NCI-H146 (cell line): ENCODE measurements at places on chromosomes 5 and 9.
A peak's percentile ranks its signal among the peaks of the same experiment; 100 is the strongest.

GRCh38 chr5:138770291-138770690 is 17.1 kb downstream of the CTNNA1 start:
- DNase-seq, result peak; percentile 7

GRCh38 chr9:137515338-137515724 is 34.9 kb downstream of the PNPLA7 start:
- DNase-seq, result no peak

GRCh38 chr9:77943057-77943456 is 88.6 kb downstream of the GNAQ start:
- DNase-seq, result no peak

DNA sequence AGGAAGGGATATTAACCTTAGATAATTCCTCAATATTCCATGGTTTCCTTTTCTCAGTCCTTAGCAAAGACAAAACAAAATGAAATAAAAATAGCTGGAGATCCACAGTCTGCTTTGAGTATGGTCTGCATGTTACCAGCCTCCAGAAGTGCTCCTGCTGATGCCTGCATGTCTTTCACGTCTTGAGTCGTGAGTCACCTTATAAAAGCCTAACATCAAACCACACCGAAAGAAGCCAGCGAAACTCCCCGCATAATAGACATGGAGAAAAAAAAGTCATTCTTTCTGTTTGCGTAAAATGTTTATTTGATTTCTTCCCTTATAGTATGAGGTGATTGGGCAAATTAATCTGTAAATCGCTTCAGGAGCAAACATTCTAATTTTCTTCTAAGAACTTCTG is 380.5 kb downstream of the SLCO4C1 start:
- peak; percentile 1 for DNase-seq

GRCh38 chr9:69719367-69719766 is 40.4 kb downstream of the PTAR1 start:
- no peak for DNase-seq

DNA sequence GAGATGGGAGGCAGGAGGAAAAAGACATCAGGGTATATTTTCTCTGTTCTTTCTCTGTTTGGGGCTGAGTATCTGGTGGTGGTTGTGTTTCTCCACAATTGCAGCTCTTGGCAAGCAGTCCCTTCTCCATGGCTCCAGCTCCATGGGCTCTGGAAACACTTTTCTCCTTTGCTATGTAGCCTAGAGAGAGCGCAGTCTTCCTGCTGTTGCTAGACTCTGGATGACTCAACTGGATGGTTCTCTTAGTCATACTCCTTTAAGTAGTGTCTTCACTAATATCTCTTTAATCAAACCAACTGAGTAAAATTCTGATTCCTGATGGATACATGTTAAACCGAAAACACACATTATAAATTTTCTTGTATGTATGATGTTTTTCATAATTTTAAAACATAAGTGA is 3.3 kb upstream of the PLGRKT start:
- no peak for DNase-seq

GRCh38 chr5:132812781-132813598 is at the start of gene SOWAHA:
Gene SOWAHA (plus strand): TSS chr5:132813302. CDS start chr5:132813622, 320 bp downstream.
- DNase-seq, result peak; percentile 75

- DNase-seq, result no peak
These were observed 332.6 kb upstream of the PDE4D start for GRCh38 chr5:60226128-60226527.

DNA sequence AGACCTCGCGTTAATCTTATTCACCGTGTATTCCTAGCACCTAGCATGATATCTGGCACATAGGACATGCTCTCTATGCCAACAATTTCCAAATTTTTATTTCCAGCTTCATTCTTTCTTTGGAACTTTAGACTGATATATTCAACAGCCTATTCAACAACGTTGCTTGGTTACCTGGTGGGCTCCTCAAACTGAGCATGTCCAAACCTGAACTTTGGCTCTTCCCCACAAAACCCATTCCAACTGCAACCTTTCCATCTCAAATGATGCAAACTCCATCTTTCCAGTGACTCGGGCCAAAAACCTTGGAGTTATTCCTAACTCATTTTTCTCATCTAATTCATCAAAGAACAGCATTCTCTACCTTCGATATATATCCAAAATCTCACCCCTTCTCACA is 525.2 kb downstream of the AGTPBP1 start:
- DNase-seq, result no peak

- DNase-seq, result no peak
These were observed 5.5 kb upstream of the LYSMD3 start for GRCh38 chr5:90534922-90535321.

- peak; percentile 99 for DNase-seq
These were observed at the start of gene NOL6 for GRCh38 chr9:33473643-33474352. Gene NOL6 (minus strand): TSS chr9:33473924. CDS start chr9:33473842, 82 bp downstream.

DNA sequence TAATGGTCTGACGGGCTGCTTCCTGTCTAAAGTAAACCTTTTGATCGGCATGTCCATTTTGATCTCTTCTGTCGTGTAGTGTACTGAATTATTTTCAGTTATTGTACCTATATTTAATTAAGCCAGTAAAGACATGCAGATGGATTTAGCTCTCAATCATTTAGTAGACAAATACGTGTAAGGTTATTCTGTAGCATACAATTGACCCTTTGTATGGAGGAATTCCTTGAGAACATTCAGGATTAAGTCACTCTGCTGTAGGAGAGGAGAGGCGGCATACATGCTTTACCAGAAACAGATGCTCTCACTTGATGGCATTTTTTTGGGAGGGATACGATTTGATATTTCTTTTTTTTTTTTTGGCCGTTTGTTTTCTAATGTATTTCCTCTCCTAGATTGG is 141.0 kb downstream of the PBX3 start:
- no peak for DNase-seq

DNA sequence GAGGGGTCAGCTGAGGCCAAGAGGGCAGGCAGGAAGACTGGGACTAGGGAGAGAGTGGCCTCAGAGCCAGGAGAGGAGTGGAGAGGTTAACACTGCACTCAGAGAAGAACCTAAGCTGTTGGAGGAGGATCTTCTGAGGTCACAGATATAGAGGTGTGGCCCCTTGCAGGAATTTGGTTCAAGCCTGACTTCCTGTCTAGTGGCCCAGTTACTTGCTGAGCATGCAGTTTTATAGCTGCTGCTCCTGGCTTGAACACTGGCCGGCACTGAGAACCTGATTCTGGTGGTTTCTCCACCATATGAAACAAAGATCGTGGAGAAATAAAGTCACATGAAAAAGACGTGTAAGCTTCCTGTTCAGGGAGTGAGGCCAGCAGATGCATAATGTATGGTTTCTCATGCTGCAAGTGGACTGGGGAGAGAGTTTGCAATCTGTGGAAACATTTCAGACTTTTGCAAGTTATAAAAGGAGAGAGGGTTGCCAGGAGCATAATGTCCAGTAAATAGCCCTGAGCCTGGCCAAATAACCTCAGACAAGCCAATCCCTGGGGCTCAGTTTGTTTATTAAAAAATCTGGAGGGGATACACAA is 82.6 kb downstream of the GALNT10 start:
- no peak for DNase-seq

- no peak for DNase-seq
These were observed 5.3 kb upstream of the HAUS6 start for GRCh38 chr9:19108038-19108437.

DNA sequence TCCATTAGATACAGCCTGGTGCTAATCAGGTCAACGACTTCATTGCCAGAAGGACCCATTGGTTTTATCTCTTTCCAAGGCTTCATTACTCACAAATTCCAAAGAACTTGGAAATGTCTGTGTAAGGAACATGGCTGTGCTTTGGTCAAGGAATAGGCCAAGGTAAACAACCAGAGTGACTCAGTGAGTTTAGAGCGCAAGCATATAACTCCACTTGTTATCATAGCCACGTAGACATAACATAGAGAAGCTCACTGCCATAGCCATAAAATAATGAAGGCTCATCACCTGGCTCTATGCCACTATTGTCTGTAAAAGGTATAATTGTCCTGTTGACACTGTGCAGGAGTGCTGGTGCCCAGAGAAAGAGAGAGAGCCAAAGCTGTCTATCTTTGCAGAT is 139.3 kb upstream of the PLCXD3 start:
- DNase-seq, result peak; percentile 32

GRCh38 chr5:153592081-153592480 is 101.6 kb downstream of the GRIA1 start:
- no peak for DNase-seq

DNA sequence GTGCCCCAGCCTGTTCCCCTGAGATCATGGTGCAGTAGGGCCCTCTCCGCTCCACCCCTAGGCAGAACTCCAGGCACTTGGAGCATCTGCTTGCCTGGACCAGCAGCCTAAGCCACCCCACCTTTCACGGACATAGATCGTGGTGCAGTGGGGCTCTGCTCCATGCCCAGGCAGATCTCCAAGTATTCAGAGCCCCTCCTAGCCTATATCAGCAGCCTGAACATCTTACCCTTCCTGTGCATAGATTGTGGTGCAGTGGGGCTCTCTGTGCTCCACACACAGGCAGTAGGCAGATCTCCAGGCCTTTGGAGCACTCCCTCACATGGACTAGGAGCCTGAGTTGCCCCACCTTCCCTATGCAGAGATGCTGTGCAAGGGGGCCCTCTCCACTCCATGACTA is 103.0 kb downstream of the GLIS3 start:
- DNase-seq, result no peak

GRCh38 chr5:133245191-133246052 is 193.6 kb downstream of the HSPA4 start:
- DNase-seq, result no peak

GRCh38 chr9:35522700-35523099 is 32.8 kb downstream of the RUSC2 start:
- no peak for DNase-seq

- no peak for DNase-seq
These were observed 23.8 kb downstream of the C5 start for GRCh38 chr9:121026260-121026691.

GRCh38 chr5:52010454-52010853 is 627.2 kb downstream of the ISL1 start:
- peak; percentile 75 for DNase-seq

DNA sequence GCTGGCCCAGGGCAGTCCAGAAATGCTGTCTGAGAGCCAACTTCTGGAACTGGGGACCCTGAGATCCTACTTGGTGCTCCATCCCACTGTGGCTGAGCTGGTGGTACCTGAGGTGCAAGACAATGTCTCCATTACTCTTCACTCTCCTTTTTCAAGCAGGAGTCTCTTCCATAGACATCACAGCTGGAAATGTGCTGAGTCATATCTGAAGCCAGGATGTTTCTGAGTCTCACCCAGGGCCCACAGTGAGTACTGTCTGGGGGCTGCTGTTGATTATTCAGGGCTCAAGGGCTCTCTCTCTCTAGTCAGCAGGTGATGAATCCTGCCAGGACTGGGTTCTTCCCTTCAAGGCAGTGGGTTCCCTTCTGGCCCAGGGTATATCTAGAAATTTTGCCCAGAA is 145.2 kb upstream of the TAS2R1 start:
- no peak for DNase-seq

GRCh38 chr5:149801307-149801990 is 71.3 kb downstream of the PPARGC1B start:
- DNase-seq, result no peak

DNA sequence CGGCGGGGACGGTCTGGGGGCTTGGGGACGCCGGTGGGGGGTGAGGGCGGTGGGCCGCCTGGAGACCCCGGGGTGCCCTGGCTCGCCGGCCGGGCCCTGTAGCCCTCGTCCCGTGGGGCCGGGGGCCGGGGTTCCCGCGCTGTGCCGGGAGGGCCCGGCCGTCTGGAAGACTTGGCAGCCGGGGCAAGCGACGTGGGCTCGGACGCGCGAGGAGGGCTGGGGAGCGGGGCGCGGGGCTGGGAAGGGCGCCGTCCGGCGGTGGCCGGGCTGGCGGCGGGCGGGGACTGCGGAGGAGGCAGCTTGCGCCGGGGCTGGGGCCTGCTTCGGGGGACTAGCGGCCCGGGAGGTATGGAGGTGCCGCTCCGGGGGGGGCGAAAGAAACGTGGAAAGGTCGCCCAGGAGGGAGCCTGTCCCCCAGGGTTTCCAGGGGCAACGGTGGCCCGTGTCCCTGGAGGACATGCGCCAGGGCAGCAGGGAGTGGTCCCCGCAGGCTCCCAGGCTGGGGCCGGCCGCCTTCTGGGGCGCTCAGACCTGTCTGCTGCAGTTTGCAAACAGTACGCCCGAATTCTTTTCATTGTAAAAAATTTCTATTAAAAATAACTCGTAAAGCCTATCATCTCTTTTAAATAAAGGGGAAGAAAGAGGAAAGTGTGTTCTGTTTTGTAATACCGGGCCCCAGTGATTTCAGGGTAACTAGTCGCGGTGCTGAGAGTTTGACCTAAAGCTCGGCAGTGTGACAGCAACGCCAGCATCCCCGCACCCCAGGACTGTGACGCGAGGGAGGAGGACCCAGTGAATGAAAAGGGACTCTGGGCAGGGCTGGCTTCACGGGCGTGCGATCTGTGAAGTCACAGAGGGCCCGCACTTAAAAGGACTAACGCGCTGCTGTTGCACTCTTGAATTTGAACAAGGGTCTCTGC is 752 bp upstream of the ANKH start:
- DNase-seq, result peak; percentile 73

DNA sequence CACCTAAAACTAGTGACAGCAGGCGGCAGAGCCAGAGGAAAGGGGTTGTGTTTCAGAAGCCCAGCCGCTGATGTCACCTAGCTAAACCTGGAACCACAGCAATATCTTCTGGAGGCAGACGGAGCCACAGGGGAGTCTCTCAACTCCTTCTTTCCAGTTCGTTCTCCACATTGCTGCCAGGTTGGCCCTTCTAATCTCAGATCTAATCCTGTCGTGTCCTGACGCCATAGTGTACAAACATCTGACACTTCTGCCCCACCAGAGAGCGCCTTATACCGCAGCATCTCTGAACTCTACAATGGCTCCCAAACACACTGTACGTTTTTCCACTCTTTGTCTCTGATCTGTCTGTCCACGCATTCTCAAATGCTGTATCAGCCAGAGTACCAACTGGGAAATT is 240.0 kb downstream of the SMARCA2 start:
- DNase-seq, result peak; percentile 61
